Ascending aorta (tissue), 2 donors: ENCODE measurements at places on chromosomes 2 and 18.

GRCh38 chr2:214837466-214837865, 28.0 kb upstream of the BARD1 start:
- DNase-seq = no peak

DNA sequence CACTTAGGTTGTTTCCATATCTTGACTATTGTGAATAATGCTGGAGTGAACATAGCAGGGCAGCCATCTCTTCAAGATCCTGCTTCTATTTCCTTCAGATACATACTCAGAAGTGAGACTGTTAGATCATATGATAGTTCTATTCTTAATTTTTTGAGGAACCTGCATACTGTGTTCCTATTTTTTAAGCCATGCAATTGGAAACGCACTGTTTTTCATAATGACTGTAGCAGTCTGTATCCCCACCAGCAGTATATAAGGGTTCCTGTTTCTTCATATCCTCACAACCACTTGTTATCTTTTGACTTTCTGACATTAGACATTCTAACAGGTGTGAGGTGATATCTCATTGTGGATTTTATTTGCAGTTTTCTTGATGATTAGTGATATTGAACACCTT, 15.5 kb downstream of the NEURL3 start:
- DNase-seq = no peak

- DNase-seq = no peak
Observed at GRCh38 chr2:25420820-25421237, 79.1 kb upstream of the DNMT3A start.

DNA sequence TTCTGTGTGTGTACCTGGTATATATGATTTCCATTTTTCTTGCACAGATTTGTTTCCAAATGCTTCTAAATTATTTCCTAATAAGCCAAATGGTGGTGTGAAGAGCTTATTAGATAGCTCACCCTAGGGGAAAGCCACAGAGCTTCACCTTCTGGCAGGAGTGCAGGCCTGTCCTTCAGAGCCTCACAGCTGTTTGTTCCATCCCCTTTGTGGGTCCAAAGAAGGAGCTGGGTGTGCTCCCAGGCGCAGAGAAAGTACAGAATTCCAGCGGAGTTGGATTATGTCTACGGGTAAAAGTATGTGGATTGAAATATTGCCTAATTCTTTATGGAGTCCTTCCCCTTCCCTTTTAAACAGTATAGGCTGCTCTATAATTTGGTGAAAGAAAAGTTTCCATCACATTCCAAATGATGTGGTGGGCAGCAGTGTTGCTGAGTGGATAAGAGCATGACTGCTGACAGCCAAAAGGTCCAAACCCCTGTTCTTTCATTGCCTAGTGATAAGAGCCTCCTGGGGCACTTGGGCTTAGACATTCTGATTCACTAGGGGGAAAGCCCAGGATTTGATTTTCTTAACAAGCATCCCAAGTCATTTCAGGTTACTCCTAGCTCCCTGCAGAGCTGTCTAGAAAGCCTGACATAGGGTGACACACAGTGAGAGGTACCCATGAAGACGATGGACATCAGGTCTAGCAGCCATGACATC, 86.6 kb downstream of the WDSUB1 start:
- no peak for DNase-seq

DNA sequence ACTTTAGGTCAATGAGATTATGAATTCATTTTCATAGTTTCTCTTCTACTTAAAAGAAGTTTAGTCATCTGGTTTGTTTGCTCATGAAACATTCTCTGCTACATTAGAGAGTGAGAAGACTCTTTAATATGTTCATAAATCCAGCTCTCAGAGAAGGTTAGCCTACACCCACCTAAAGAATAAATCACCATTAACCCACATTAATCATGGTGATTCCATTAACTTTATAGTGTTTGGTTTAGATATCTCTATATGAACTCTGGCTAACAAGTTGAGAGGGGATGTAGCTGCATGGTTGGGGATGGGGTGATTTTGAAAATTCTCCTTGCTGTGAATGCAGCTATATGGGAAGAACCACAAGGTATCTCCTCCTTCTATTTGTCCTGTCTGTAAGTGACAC, 10.7 kb downstream of the TFPI start:
- no peak for DNase-seq

DNA sequence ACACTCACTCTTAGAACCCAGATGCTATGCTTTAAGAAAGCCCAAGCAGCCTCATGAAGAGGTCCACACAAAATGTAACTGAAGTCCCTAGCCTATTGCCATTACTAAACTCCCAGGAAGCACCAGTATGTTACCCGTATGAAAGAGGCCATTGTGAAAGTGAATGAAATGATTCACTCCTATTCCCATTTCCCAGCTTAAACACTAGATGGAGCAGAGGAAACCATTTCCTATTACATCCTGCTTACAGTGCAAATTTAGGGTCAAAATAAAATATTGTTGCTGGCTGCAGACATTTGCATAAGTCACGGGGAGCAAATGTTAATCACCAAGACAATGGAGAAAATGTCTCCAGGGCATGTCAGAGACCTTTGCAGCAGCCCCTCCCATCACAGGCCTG, 989.7 kb upstream of the CRIM1 start:
- no peak for DNase-seq

GRCh38 chr2:232162187-232162586, 200.7 kb downstream of the DIS3L2 start:
- no peak for DNase-seq

DNA sequence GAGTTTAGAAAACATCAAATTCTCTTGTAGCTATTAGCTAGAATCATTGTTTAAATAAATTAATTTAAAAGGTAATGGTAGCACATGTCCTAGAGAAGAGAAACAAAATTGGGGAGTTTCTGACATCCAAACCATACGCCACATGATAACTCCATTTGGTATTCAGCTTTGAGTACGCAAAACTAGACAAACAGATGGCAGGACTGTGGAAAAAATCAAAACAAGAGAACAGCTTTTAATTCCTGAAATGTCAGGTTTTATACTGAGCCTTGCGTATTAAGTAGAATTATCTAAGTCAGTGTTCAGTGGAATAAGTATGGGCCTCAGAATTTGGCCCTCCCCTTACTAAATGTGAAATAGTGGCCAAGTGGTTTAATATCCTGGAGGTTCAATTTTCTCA, 82.4 kb upstream of the PDE1A start:
- no peak for DNase-seq

GRCh38 chr2:105143467-105144151, 97.9 kb upstream of the GPR45 start:
- DNase-seq = no peak

- no peak for DNase-seq
Observed at GRCh38 chr18:73270920-73271634, 403.3 kb upstream of the NETO1 start.

GRCh38 chr2:234793212-234793785, 158.5 kb upstream of the SH3BP4 start:
- DNase-seq = no peak

- DNase-seq = no peak
Observed at GRCh38 chr18:44080054-44080453, 600.6 kb upstream of the SETBP1 start.

- no peak for DNase-seq
Observed at GRCh38 chr2:208657468-208657867, 250.9 kb downstream of the PTH2R start.

DNA sequence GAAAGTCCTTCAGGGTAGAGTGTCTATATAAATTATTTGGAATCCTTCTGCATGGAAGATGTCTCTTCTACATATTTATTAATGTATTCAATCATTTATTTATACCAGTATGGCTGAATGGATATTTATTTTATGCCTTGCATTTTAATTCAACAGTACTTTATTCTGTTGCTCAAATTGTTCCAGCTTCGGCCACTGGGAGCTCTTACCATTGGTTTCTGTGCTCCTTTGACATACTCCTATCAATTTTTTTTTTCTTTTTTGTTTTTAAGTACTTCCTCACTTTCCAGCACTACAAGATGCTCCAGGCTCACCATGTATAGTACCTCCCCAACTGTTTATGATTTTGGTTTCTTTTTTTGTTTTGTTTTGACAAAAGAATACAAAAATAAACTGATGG, 39.4 kb upstream of the WIPF1 start:
- no peak for DNase-seq

DNA sequence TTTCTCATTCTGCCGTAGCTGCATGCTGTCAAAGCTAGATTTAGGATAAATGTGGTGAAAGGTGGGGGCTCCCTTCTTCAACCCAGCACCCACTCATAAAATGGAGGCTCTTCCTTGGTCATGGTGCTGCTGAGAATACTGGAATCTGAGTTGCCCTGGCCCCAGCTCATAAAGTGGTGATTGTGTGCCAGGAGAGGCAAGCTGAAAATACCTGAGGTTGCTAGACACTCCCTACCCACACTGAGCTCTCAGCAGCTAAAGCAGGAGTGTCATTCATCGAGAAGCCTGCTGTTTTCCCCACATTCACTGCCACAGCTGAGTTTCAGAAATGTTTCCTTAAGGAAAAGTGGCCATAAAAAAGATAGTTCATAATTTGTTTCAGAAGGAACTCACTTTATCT, 297.1 kb upstream of the RBMS1 start:
- DNase-seq = no peak

GRCh38 chr2:222663479-222663878, 7.6 kb upstream of the FARSB start:
- DNase-seq = no peak

DNA sequence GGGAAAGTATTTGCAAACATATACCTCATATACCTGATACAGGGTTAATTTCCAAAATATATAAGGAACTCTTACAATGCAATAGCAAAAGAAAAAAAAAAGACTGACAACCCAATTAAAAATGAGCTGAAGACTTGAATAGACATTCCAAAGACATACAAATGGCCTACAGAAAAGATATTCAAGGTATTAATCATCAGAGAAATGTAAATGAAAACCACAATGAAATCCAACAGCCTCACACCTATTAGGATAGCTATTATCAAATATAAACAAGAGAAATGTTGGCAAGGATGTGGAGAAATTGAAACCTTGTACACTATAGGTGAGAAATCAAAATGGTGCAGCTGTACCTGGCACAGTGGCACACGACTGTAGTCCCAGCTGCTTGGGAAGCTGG, 25.7 kb downstream of the NR4A2 start:
- DNase-seq = no peak
